ENCODE measurements at places on chromosomes 7 and 10.

DNA sequence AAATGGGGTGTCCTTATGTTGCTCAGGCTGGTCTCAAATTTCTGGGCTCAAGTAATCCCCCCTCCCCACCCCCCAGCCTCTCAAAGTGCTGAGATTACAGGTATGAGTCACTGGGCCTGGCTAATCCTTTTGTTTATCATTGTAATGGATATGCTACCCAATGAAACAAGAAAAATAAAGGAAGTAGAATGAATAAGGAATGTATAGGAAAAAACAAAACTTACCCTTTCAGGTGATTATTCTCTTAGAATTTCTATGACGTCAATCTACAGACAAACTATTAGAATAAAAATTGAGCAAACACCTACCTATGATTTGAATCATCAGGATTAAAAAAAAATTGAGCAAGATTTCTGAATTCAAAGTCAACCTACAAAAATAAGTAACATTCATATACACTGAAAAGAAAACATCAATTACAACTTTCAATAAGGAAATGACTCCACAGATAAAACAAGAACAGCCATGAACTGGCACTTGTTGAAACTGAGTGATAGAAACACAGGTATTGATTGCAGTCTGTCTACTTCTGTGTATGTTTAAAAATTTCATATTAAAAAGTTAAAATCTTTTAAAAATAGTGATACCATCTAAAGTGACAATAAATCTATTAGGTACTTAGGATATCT lies 12.2 kb downstream of the ADAM12 start:
- no peak for DNase-seq

DNA sequence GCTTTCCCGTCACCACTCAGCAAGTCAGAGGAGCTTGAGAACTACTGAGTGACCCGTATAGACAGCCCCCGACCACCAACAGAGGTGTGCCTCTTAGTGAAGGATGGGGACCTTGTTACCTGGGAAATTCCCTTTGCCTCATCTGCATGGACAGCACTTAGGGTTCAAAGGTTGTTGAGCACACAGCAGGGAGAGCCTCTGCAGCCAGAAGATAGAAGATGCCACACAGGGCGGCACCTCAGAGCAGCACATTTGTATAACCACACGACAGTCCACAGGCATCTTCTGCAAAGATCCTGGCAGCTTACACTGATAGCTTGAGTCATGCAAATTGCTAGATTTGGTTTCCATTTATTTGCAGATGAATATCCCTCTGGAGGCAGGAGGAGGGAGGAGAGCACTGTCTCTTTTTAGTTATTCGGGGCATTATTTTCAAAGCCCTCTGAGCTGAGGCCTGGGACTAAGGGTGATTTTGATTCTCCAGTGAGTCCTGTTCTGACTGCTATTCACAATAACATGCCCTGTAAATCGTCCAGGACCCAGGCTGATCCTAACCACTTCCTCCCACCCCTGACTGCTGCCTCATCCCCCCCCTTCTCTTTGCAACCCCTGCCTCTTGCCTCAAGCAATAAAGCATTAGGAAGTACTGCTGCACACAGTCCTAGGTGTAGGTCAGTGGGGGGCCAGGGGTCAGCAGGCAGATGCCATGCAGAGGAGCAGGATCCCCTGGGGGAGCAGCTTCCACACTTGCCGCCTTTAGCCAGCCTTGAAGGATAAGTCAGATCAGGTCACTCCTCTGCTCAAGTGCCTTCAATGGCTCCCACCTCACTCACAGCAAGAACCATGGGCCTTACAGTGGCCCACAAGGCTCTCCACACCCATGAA lies 24.6 kb upstream of the INMT start:
- no peak for DNase-seq

- no peak for DNase-seq
These were observed 63.1 kb upstream of the NKX6-2 start for GRCh38 chr10:132848951-132849545.

DNA sequence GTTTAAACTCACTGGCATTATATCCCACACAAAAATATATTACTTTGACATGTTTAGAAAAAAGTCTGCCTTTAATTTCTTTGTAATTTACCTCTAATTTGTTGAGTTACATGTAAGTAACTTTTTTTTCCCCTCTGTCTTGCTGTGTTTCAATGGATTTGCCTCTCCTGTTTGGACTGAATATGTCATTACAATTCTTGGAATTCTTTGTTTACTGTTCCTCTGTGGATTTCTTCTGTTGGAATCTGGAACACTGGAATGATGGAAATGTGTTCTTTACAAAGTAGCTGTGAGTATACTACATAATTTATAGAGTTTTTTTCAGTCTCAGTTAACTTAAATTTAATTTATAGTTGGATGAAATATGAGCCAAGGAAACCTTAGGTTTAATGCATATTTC lies 30.4 kb downstream of the SEPTIN7 start:
- DNase-seq: no peak

DNA sequence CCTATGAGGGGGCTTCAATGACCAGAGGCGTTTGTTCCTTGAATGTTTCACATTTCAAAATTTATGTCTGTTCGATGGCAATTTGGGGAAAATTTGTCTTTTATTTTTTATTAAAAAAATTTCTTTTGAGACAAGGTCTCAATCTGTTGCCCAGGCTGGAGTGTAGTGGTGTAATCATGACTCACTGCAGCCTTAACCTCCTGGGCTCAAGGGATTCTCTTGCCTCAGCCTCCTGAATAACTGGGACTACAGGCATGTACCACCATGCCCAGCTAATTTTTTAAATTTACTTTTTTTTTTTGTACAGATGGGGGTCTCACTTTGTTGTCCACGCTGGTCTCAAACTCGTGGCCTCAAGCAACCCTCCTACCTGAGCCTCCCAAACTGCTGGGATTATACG lies 39.7 kb downstream of the OTUD1 start:
- no peak for DNase-seq

GRCh38 chr10:104316321-104317099 lies 21.8 kb downstream of the ITPRIP start:
- DNase-seq: no peak

- no peak for DNase-seq
These were observed 25.4 kb downstream of the AIFM2 start for GRCh38 chr10:70106958-70107791.

DNA sequence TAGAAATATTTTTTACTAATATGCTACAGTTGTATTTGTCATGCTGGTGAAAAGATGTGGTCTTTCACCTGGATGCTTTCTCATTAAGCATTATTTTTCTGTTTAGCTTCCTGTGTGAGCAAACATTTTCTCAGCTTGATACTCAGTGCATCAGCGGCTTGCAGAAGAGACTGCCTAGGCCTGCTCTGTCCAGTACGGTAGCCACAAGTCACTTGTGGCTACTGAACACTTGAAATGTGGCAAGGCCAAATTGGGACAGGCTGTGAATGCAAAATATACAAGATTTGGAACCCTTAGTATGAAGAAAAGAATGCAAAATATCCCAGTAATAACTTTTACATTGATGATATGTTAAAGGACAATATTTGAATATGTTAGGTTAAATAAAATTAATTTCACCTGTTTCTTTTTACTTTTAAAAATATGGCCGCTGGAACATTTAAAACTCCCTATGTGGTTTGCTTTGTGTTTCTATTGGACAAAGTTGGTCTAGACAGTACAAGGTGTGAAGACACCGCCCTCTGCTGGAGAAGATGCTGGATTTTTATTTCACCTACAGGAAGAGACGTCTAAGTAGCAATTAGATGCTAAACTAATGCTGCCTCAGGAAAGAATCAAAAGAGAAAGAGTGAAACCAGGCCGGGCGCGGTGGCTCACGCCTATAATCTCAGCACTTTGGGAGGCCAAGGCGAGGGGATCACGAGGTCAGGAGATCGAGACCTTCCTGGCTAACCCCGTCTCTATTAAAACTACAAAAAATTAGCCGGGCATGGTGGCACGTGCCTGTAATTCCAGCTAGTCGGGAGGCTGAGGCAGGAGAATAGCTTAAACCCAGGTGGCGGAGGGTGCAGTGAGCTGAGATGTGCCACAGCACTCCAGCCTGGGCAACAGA lies 5.3 kb downstream of the SRGN start:
- DNase-seq: peak; percentile 78

DNA sequence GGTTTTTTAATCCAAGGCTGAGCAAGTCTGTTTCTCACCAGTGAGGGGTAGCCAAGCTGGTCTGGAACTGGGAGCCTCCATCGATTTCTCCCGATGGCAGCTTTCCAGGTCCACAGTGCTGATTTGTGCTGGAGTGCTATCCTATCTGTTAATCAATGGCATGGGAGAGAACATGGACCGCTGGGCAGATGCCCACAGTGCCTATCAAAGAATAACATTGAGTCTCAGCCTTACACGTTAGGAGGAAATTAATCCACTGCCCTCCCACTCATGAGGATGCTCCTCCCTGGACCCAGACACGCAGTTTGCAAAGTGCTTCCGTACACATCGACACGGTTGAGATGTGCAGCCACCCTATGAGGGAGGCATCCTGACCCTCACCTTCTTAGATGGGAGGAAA lies 36.0 kb upstream of the CUX1 start:
- DNase-seq: no peak

DNA sequence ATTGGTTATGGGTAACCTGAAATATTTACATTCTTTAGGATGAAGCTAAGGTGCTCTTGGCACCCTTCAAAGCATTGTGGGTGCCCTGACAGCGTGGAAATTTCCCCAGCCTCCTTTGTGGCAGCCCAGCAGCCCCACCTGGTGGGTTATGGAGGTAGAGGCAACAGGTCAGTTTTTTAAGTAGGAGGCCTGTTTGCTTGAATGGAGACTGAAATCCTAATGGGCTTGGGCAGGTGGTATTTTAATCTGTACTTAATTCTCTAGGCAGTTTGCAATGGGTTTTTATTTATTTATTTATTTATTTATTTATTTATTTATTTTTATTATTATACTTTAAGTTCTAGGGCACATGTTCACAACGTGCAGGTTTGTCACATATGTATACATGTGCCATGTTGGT lies 139.4 kb downstream of the EPC1 start:
- DNase-seq: peak; percentile 37

DNA sequence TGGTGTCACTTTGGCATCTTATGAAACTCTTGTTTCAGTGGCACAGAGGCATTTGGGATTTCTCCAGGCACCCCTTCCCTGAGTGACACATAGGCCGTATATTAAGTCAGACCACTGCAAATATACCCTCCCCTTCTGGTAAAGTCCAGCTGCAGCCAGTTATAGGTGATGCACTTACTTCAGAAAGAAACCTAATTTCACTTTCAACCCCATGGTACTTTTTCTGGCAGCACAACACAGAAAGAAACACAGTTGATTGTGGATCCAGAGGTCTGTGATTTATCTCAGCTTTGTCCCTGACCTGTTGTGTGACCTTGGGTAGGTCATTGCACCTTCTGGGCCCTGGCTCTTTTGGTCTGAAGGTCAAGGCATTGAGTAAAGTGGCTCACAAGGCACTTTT lies 173.2 kb downstream of the BUB3 start:
- DNase-seq: no peak

DNA sequence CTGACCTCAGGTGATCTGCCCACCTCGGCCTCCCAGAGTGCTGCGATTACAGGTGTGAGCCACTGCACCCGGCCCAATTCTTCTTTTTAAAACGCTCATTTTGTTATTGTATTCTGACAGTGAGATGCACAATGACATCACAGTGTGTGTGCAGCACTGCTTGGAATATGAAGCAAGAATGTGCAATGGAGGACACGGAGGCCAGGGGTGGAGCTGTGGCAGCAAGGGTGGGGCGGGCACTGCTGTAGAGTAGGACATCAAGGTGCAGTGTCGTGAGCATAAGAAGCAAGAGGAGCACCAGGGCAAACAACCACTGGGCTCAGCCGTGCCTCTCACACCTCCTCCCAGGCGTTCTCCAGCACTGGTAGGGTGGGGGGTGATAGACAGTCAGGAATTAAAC lies 26.8 kb upstream of the GRID1 start:
- DNase-seq: no peak

GRCh38 chr10:129968853-129969183 lies 4.7 kb upstream of the EBF3 start:
- DNase-seq: no peak

DNA sequence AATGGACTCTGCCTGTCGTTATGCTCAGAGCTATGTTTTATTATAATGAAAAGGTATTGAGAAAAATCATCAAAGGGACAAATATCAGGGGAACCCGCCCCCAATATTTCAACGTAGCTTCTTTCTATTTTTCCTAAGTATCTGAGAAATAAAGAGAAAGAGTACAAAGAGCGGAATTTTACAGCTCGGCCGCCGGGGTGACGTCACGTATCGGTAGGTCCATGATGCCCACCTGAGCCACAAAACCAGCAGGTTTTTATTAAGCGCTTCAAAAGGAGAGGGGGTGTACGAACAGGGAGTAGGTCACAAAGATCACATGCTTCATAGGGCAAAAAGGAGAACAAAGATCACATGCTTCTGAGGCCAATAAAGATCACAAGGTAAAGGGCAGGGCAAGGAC lies 281.6 kb upstream of the POM121L12 start:
- DNase-seq: no peak

- no peak for DNase-seq
These were observed 192.5 kb downstream of the ANK3 start for GRCh38 chr10:60197206-60197605.
